ENCODE measurements at places on chromosomes 13 and 19. TPM values are rescaled to one million over a fixed set of nuclear protein-coding genes. Genes with fewer than 3 reads are reported as not detected.

- no peak for DNase-seq
- H3K4me1 ChIP-seq: peaks cover 28% of the 10 kb centered on the region
- H3K36me3 ChIP-seq: no peaks in the 10 kb centered on the region
- peak overlapping the region; percentile 80 for H3K27ac ChIP-seq
- no peak overlapping the region for H3K4me3 ChIP-seq
- H3K27me3 ChIP-seq: no peaks in the 10 kb centered on the region
Measured at GRCh38 chr19:1936916-1937610, 3.9 kb upstream of the CSNK1G2 start.

- peaks cover 25% of the 10 kb centered on the region for H3K36me3 ChIP-seq
- no peak for DNase-seq
Measured at GRCh38 chr19:47726467-47726866, 13.2 kb downstream of the EHD2 start.

GRCh38 chr13:32695602-32696250 lies 109.5 kb downstream of the PDS5B start:
- no peaks in the 10 kb centered on the region for H3K36me3 ChIP-seq
- no peak for DNase-seq
- H3K27ac ChIP-seq: no peak overlapping the region
- no peaks in the 10 kb centered on the region for H3K27me3 ChIP-seq
- no peaks in the 10 kb centered on the region for H3K4me1 ChIP-seq

GRCh38 chr19:17505223-17505622 lies 6.2 kb upstream of the PGLS start:
- no peaks in the 10 kb centered on the region for H3K36me3 ChIP-seq
- H3K4me3 ChIP-seq: no peak overlapping the region
- no peaks in the 10 kb centered on the region for H3K27me3 ChIP-seq
- H3K27ac ChIP-seq: no peak overlapping the region
- peaks cover 20% of the 10 kb centered on the region for H3K4me1 ChIP-seq

GRCh38 chr13:52835071-52835839 lies 13.2 kb downstream of the PCDH8 start:
- H3K4me3 ChIP-seq: no peak overlapping the region
- no peaks in the 10 kb centered on the region for H3K36me3 ChIP-seq
- no peaks in the 10 kb centered on the region for H3K4me1 ChIP-seq
- H3K27me3 ChIP-seq: no peaks in the 10 kb centered on the region
- H3K27ac ChIP-seq: no peak overlapping the region

- H3K4me3 ChIP-seq: no peak overlapping the region
- DNase-seq: no peak
- H3K36me3 ChIP-seq: peaks cover 10% of the 10 kb centered on the region
- no peak overlapping the region for H3K27ac ChIP-seq
Measured at GRCh38 chr13:27112006-27112405, 59.6 kb downstream of the USP12 start.

DNA sequence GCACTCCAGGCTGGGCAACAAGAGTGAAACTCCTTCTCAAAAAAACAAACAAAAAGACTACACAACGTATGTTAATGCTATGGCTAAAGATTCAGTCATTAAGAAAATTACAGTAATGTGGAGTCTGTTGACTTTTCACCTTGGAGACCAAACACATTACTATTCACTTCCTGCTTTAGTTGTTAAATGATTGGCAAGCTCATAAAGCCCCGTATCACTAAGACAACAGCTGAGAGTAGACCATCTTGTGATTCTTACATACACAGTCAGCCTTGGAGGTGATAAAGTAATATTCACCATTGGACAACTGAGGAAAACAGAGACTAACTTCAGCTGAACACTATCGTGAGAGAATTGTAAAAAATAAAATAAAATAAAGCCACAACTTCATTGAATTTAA lies 86.5 kb downstream of the KCTD12 start:
- no peak for DNase-seq
- H3K4me1 ChIP-seq: no peaks in the 10 kb centered on the region
- no peaks in the 10 kb centered on the region for H3K36me3 ChIP-seq

GRCh38 chr13:59458908-59459579 lies 704.7 kb downstream of the DIAPH3 start:
- no peaks in the 10 kb centered on the region for H3K4me1 ChIP-seq
- DNase-seq: peak; percentile 65
- H3K27me3 ChIP-seq: no peaks in the 10 kb centered on the region
- no peak overlapping the region for H3K4me3 ChIP-seq
- H3K27ac ChIP-seq: peak overlapping the region; percentile 61

Gene ACP7
- not detected for total RNA-seq

Gene FCER2
- 0.51 TPM for total RNA-seq

Gene MBD3L2
- not detected for total RNA-seq

Gene RNF113B
- not detected for total RNA-seq

Gene KLK2
- total RNA-seq: not detected

All from adrenal gland (tissue), 19 donors.